A549 (cell line): ENCODE measurements at places on chromosomes 11 and 22. TPM values are rescaled to one million over a fixed set of nuclear protein-coding genes. Genes with fewer than 3 reads are reported as not detected.

SHANK3 gene
- 2.1 to 2.4 TPM (median 2.3 TPM) in 3 replicates for polyA plus RNA-seq

- DNase-seq = no peak
Measured at GRCh38 chr22:48372390-48372789, 1455.3 kb downstream of the BRD1 start.

QSER1 gene
- polyA plus RNA-seq = 13.2 to 15.8 TPM (median 13.8 TPM) in 3 replicates

- no peak for DNase-seq
Measured at GRCh38 chr11:133162227-133162626, 370.1 kb downstream of the OPCML start.
